ENCODE measurements at places on chromosomes 6 and 20.

DNA sequence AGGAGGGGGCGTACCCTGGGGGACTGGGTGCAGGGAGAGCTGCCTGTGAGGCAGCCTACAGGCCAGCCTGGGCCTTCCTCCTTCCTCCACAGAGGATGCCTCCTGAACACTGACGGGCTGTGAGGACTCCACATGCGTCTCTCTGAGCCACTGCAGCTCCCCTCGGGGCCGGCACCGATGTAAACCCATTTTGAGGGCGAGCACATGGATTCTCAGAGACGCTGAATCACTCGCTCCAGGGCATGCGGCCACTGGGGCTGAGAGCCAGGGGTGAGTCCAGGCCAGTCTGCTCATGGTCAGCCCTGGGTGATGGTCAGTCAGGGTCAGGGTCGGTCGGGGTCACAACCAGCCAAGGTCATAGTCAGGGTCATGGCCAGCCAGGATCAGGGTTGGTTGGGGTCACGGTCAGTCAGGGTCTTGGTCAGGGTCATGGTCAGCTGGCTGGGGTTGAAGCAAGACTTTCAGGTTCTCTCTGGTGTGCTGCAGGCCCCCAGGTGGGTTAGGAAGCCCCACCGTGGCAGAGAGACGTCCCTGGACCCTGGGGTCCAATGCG is 14.7 kb upstream of the RBBP8NL start:
- no peak for DNase-seq

DNA sequence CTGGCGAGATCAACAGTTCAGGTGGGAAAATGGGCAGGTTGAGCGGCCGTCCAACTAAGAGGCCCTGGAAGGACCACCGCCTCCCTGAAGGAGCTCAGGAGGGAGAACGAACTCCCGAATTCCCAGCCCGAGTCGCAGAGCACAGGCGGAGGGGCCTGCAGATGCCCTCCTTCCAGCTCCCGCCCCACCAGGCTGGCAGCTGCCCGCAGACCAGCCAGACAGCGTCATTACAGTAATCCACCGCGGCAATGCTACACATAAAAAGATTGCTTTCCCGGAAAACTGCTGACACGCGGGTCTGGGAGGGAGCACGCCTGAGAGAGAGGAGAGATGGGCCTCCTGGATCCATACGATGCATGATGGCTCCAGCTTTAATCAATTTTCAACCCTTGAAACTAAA is 30.5 kb upstream of the SLCO4A1 start:
- DNase-seq = no peak

- DNase-seq = no peak
These were observed 688.6 kb downstream of the TENT5A start for GRCh38 chr6:81063891-81064290.

DNA sequence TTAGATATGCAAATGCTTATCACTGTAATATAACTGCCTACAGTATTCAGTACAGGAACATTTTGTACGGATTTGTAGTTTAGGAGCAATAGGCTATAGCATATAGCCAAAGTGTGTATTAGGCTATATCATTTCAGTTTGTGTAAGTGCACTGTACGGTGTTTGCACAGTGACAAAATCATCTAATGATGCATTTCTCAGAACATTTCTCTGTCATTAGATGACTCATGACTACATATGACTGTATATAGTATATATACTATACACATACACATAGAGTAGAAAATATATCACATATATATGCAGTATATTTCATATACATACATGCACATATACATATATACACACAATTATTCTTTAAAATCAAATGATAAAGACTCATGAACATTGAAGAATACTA is 158.4 kb downstream of the PTCHD4 start:
- DNase-seq = no peak

DNA sequence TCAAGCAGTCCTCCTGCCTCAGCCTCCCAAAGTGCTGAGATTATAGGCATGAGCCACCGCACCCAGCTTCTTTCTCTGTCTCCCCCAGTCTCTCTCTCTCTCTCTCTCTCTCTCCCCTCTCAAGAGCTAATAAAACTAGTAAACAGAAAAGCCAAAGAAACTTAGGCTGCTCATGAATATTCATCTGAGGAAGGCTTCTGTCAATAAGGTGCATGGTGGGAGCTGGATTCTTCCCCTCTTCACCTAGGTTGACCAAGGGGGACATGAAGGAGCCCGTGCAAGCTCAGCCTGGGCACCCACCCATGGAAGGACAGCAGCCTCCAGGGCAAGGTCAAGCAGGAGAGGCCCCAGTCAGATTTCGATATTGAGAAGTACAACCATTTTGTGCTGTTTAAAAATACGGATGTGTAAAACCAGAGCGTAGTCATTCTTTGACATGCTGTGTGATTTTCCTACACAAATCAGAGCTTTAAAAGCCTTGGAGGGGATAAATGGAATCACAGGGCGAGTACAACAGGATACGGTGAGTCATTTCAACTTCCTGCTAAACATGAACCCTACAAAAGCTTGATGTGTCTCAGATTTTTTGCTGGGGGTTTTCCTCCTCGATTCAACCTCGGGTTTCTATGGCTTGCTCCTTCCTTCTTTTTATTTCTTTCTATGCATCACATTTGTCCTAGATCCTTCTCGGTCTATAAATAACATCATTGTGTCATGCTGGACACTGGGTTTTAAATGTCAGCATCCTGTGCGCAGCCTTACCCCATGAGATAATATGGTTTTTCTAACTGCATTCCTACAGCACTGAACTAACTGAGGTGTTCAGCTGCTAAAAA is 368.9 kb upstream of the JARID2 start:
- DNase-seq = no peak
